ENCODE measurements at places on chromosomes 3 and 15. TPM values are rescaled to one million over a fixed set of nuclear protein-coding genes. Genes with fewer than 3 reads are reported as not detected.

WDR93 gene
- total RNA-seq, result under 0.01 TPM

CACNA2D2 gene
- total RNA-seq, result 0.06 TPM

GBE1 gene
- total RNA-seq, result 109 TPM

KCNH8 gene
- under 0.01 TPM for total RNA-seq

ST3GAL6 gene
- 21.9 TPM for total RNA-seq

CFAP100 gene
- not detected for total RNA-seq

OCA2 gene
- not detected for total RNA-seq

STX19 gene
- not detected for total RNA-seq

POLR2H gene
- total RNA-seq, result 97.8 TPM

ACSBG1 gene
- not detected for total RNA-seq

LSMEM2 gene
- not detected for total RNA-seq

Measured in bladder microvascular endothelial cell (primary cell).